ENCODE measurements at places on chromosomes 5 and 9.

DNA sequence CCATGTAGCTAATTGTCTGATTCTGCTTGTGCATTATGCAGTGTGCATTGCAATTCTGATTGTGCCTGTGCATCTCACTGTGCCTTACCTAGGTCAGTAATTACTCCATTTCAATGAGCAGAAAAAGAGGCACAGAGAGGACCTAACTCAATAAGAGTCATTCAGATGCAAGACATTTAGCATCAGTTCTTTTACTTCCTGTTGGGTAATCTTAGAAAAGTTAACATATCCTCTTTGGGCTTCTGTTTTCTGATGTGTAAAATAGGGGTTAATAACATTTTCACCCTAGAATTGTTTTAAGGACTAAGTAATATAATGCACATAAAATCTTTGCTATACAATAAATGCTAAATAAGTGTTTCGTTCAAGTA lies 7.0 kb upstream of the DCTN4 start:
- DNase-seq: no peak

- no peak for DNase-seq
Observed at GRCh38 chr9:109499631-109500410, 1.7 kb upstream of the PTPN3 start.

DNA sequence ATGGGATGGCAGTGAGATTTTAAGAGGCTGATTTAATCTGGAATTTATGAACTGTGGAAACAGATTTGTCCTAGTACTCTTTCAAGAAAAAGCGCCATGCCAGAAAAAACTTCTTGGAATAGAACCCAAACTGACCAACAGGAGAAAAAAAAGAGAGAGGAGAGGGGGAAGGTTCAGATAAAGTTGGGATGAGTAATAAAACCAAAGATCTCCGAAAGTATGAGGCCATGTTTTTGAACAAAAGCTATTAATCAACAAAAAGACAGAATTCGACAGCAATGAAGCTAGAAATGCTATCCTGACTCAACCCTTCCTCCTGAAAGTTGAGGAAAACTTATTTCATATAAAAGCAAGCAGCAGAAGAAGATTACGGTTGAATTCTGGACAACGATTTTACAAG lies 135.5 kb downstream of the CEMIP2 start:
- DNase-seq: no peak

DNA sequence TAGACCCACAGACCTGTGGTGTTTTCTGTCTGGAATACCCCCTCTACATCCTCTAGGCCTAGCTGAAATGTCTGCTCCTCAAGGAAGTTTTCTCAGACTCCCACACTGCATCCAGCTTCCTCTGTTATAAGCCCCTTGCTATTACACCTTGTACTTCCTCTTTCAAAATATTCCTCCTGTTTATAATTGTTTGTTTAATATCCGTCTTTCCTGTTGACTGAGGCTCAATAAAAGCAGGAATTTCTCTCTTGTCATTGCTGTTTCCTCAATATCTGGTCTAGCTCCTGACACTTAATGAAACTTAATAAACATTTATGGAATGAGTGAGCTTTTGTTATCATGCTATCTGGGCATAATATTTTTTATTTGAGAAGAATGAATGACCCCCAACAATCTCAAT lies 34.1 kb upstream of the IQGAP2 start:
- DNase-seq: no peak

- no peak for DNase-seq
Observed at GRCh38 chr5:53089481-53089991, 20.0 kb downstream of the MOCS2 start.

GRCh38 chr9:127293767-127294166 lies 29.2 kb downstream of the GARNL3 start:
- DNase-seq: no peak
